ENCODE measurements at places on chromosomes 2 and 18.

GRCh38 chr18:45161850-45162249, 453.4 kb upstream of the SLC14A2 start:
- no peak for DNase-seq

DNA sequence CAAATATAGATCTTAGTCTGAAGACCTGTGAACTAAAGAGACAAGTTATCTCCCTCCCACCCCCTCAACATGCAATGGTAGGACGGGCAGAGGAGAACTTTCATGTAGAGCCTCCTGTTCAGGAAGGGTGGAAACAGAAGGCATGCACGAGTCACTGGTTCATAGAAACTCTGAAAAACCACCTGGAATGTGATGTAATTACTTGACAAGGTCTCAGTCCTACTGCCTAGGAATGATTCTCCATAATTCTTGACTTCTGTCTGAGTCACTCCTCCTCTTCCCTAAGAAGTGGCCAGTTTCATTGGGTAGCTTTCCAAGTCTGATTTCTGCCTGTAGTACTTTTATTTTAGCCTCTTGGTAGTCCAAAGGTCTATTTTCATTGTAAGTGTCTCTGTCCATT, 277.3 kb downstream of the PTPRM start:
- no peak for DNase-seq

GRCh38 chr2:171541202-171541887, 19.1 kb downstream of the CYBRD1 start:
- DNase-seq = no peak

DNA sequence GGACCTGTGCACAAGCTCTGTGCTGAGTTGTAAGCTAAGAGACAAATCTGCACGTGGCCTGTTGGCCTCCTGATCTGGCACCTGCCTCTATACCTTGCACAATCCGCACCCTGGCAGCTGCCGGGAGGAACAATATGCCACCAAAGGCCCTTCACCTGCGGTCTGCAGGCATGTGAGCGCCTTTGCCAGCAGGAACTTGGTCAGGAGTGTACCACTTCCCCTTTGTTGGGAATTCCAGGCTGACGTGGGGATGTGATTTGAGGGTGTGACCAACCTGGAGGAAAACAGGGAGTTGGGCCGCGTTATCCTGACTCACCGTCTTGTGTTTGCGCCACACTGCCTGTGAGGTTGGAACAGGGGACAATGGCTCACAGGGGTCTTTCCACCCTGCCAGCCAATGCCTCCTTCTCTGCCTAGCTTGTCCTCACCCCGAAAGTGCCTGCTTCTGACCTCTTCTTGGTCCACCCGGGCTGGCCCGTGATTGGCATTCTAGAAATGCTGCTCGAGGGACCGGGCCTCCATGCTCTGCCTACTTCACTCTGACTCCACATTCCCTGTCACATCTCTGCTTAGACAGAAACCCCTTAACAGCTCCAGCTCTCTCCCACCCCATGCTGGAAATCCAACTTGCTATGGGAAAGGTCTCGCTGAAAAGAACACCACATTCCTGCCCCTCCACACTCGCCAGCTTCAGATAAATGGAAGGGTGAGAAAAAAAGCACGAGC, 67.1 kb upstream of the MAP4K4 start:
- no peak for DNase-seq

GRCh38 chr2:236403125-236403524, 138.9 kb upstream of the ASB18 start:
- no peak for DNase-seq

DNA sequence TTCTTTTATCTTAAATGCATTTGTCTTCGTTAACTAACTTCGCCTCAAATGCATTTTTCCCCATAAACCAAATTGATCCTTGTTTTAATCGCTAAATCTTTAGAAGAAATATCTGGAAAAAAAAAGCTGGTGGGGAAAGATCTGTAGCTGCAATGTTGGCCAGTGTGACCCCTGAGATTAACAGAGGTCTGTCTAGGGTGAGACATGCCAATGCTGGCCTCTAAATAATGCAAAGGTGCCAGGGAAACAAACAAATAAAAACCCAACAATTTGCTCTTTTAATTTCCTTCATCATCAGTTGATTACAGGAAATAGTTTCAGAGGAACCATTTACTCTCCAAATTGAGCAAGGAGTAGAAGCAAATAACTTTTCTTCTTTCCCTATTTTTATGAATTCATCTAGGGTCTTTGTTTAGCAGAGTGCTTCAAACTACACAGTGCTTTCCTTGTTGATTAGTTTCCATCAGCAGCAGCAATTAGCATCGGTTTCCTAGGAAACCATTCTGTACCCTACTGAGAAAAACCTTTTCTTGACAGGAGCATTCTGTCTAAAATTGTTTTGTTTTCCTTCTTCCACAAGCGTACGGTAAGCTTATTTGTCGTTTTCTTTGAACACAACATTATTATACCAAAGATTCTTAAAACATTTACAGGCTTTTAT, 100.5 kb upstream of the UNC80 start:
- DNase-seq = no peak

GRCh38 chr2:144509879-144510221, 10.1 kb downstream of the ZEB2 start:
- no peak for DNase-seq

All from sigmoid colon (tissue), 7 donors.